CD8-positive, alpha-beta memory T cell (primary cell): ENCODE measurements at places on chromosomes 13 and 19. TPM values are rescaled to one million over a fixed set of nuclear protein-coding genes. Genes with fewer than 3 reads are reported as not detected.
A peak's percentile ranks its signal among the peaks of the same experiment; 100 is the strongest.

The SHANK1 gene
- not detected for total RNA-seq

DNA sequence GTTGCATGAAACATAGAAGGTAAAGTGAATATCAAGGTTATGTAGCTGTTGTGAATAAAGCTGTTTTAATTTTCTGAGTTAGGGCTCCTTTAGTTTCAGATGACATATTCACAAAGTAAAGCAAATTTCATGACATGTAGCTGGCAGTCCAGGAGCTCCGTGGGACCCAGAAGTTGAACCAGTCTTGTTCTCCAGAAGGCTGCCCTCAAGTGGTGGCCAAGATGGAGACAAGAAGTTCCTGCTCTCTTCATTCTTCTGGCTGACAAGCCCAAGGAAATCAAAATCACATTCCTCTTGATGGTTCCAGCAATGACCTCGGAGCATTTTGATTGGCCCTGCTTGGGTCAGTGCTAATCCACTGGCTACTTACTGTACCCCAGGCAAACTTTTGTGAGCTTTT is 128.7 kb downstream of the LIG4 start:
- no peaks in the 10 kb centered on the region for H3K36me3 ChIP-seq
- H3K4me1 ChIP-seq = no peaks in the 10 kb centered on the region
- no peak overlapping the region for H3K4me3 ChIP-seq
- no peak overlapping the region for H3K27ac ChIP-seq
- DNase-seq = no peak
- H3K27me3 ChIP-seq = no peaks in the 10 kb centered on the region

The TRPM4 gene
- total RNA-seq = not detected

The ATP8B3 gene
- 1.6 TPM for total RNA-seq

DNA sequence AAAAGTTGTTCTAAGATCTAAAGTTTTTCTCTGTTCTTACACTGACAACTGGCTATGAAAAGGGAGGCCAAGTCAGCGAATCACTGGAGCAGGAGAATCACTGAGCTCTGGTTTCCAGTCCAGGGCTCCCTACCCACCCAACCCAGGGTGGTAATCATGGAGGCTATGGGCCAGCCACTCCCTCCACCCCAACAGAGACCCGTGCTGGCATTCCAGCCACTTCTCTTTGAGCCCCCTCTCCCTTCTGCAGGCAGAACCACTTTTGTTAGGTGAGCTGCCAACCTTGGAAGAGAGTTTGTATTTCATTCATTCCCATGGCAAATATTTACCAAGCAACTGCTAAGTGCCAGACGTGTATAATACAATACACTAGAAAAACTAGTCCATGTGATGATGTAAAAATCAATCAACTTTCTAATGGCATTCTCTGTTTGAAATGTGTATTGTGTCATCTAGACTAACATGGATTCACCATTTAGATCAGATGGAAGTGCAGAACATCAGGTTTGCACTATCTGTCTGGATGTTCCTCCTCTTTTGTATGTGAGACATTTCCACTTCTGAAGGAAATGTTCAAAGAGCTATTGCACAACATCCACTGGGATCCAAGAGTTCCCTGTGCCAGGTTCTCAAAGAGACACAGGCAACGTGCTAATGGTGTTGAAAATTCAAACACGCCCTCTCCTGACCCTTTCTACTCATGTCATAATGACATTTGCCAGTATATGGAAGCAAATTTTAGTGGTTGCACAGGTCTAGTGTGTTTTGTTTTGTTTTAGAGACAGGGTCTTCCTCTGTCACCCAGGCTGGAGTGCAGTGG is 5.3 kb downstream of the MLNR start:
- H3K27me3 ChIP-seq = peaks cover 12% of the 10 kb centered on the region
- no peak for DNase-seq
- H3K4me3 ChIP-seq = no peak overlapping the region
- H3K27ac ChIP-seq = no peak overlapping the region

DNA sequence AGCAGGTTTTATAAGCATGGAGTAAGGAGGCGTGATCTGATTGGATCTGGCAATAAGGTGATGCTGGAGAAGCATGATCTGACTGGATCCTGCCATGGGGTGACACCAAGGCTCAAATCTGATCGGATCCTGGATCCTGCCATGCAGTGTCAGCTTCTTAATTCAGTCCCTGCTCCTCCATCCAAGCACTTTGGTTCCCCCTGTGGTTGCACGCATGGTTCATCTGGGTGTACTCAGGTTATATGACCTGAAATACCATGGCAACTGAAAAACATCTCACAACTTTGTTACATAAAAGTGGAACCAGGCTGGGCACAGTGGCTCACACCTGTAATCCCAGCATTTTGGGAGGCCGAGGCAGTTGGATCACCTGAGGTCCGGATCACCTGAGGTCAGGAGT is 17.6 kb upstream of the KLK4 start:
- no peak overlapping the region for H3K27ac ChIP-seq
- no peaks in the 10 kb centered on the region for H3K36me3 ChIP-seq
- no peak for DNase-seq

The SUGT1 gene
- 66.7 TPM for total RNA-seq

The DIAPH3 gene
- total RNA-seq = 14.6 TPM

The NRTN gene
- not detected for total RNA-seq

- peak overlapping the region; percentile 67 for H3K27ac ChIP-seq
- H3K27me3 ChIP-seq = no peaks in the 10 kb centered on the region
- peak overlapping the region; percentile 56 for H3K4me3 ChIP-seq
- H3K4me1 ChIP-seq = peaks cover 44% of the 10 kb centered on the region
These were observed 1.3 kb downstream of the KLF16 start for GRCh38 chr19:1862068-1862423.

DNA sequence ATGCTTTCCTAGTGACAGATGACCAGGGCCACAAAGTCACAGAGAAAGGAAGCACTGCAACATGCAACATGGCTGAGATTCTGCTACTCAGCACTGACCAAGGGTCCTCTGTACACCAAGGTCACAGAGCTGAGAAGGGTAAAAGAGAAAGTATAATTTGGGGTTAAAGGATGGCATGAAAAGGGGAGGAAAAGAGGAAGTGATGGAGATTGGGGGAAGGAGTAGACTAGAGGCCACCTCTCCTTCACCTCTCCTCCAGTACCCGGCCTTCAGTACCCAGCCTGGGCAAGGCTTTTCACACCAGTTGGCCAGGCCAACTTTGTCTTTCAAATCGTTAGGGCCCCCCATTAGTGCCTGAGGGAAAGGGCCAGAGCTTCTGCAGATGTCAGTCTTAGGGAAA is 6.3 kb upstream of the RPS19 start:
- H3K4me3 ChIP-seq = no peak overlapping the region
- DNase-seq = no peak
- peaks cover under 1% of the 10 kb centered on the region for H3K4me1 ChIP-seq

DNA sequence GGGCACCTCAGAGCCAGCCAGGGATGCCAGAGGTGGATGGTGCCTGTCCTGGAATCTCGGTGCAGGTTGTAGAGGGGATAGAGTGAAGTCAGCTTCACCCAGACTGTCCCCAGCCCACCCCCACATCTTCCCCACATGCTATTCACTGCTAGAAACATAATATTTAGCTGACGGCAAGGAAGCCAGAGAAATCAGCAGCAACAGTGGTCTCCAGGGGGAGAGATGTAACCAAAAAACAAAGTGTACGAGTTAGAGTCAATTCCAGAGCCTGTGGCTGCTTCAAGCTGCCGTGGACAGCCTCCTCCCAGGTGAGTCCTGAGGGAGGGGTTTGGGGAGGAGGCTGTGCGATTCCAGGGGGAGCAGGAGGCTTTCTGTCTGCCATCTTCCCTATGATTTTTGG is 97.6 kb downstream of the ZNF536 start:
- no peaks in the 10 kb centered on the region for H3K27me3 ChIP-seq
- no peak overlapping the region for H3K4me3 ChIP-seq

DNA sequence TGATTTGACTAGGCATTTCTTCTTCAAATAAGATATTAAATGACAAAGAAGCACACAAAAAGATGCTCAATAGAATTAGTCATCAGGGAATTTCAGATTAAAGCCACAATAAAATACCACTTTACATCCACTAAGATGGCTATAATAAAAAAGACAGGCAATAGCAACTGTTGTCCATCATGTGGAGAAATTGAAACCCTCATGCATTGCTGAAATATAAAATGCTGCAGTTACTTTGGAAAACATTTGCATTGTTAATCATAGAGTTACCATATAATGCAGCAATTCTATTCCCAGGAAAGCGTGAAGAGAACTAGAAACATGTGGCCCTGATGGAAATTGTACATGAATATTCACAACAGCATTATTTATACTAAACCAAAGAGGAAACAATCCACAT is 605.5 kb upstream of the SLITRK1 start:
- H3K36me3 ChIP-seq = no peaks in the 10 kb centered on the region
- H3K4me1 ChIP-seq = no peaks in the 10 kb centered on the region
- no peaks in the 10 kb centered on the region for H3K27me3 ChIP-seq
- no peak overlapping the region for H3K27ac ChIP-seq
- no peak overlapping the region for H3K4me3 ChIP-seq
- DNase-seq = no peak

- peaks cover 6% of the 10 kb centered on the region for H3K4me1 ChIP-seq
- H3K36me3 ChIP-seq = no peaks in the 10 kb centered on the region
- H3K27me3 ChIP-seq = no peaks in the 10 kb centered on the region
- no peak for DNase-seq
- no peak overlapping the region for H3K4me3 ChIP-seq
These were observed 466.3 kb downstream of the COG6 start for GRCh38 chr13:40121722-40122121.

- peaks cover 29% of the 10 kb centered on the region for H3K4me1 ChIP-seq
- DNase-seq = peak; percentile 61
- no peaks in the 10 kb centered on the region for H3K27me3 ChIP-seq
- H3K27ac ChIP-seq = peak overlapping the region; percentile 45
- no peak overlapping the region for H3K4me3 ChIP-seq
These were observed 11.9 kb upstream of the FOSB start for GRCh38 chr19:45455707-45456499.

- H3K27me3 ChIP-seq = no peaks in the 10 kb centered on the region
- no peaks in the 10 kb centered on the region for H3K36me3 ChIP-seq
- DNase-seq = no peak
- H3K4me3 ChIP-seq = no peak overlapping the region
- H3K4me1 ChIP-seq = peaks cover 9% of the 10 kb centered on the region
These were observed 6.6 kb upstream of the ZNF428 start for GRCh38 chr19:43625918-43626579.

DNA sequence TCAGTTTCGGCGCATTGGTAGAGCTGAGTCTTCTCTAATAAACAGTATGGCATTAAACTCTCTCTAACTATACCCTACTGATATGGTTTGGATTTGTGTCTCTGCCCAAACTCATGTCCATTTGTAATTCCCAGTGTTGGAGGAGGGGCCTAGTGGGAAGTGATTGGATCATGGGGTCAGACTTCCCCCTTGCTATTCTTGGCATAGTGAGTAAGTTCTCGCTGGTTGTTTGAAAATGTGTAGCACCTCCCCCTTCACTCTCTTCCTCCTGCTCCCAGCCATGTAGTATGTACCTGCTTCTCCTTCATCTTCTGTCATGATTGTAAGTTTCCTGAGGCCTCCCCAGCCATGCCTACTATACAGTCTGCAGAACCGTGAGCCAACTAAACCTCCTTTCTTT is 682.7 kb upstream of the ARGLU1 start:
- no peaks in the 10 kb centered on the region for H3K36me3 ChIP-seq
- H3K4me3 ChIP-seq = no peak overlapping the region
- no peak for DNase-seq
- H3K4me1 ChIP-seq = no peaks in the 10 kb centered on the region

- peaks cover 85% of the 10 kb centered on the region for H3K4me1 ChIP-seq
- H3K27ac ChIP-seq = peak overlapping the region; percentile 91
- peak; percentile 96 for DNase-seq
These were observed 10.0 kb downstream of the ARHGAP45 start for GRCh38 chr19:1076951-1077350.

GRCh38 chr13:41500511-41500910 is 43.2 kb downstream of the RGCC start:
- no peak overlapping the region for H3K4me3 ChIP-seq
- H3K27ac ChIP-seq = no peak overlapping the region
- no peaks in the 10 kb centered on the region for H3K36me3 ChIP-seq
- no peaks in the 10 kb centered on the region for H3K27me3 ChIP-seq
- no peak for DNase-seq

The RUBCNL gene
- not detected for total RNA-seq

GRCh38 chr13:51249770-51250741 is 27.9 kb downstream of the FAM124A start:
- DNase-seq = no peak
- no peak overlapping the region for H3K27ac ChIP-seq
- H3K4me3 ChIP-seq = no peak overlapping the region
- no peaks in the 10 kb centered on the region for H3K4me1 ChIP-seq
- H3K27me3 ChIP-seq = no peaks in the 10 kb centered on the region

- H3K27ac ChIP-seq = no peak overlapping the region
- H3K4me1 ChIP-seq = no peaks in the 10 kb centered on the region
- H3K4me3 ChIP-seq = no peak overlapping the region
- H3K27me3 ChIP-seq = no peaks in the 10 kb centered on the region
- H3K36me3 ChIP-seq = no peaks in the 10 kb centered on the region
- no peak for DNase-seq
These were observed 221.2 kb downstream of the ZNF536 start for GRCh38 chr19:30593356-30593755.

The ZNF66 gene
- total RNA-seq = 8.6 TPM

DNA sequence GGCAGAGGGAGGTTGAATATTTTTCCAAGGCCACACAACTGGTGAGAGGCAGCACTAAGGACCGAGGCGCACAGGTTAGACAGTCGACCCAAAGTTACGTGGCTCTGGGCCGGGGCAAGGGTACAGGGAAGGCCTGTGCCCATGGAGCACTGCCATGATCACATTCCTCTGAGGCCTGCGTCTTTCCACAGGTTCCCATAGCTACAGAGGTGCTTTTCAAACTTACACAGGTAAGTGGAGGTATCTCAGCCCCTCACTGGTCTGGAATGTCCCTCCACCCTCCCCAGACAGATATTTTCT is 814 bp downstream of the ZNF211 start:
- peak overlapping the region; percentile 91 for H3K4me3 ChIP-seq
- no peak for DNase-seq
- H3K27me3 ChIP-seq = no peaks in the 10 kb centered on the region

The ZNF77 gene
- 3.8 TPM for total RNA-seq
